ENCODE measurements at places on chromosomes 1 and 21.

GRCh38 chr1:196680107-196680506 is 28.3 kb downstream of the CFH start:
- DNase-seq: peak; percentile 18

DNA sequence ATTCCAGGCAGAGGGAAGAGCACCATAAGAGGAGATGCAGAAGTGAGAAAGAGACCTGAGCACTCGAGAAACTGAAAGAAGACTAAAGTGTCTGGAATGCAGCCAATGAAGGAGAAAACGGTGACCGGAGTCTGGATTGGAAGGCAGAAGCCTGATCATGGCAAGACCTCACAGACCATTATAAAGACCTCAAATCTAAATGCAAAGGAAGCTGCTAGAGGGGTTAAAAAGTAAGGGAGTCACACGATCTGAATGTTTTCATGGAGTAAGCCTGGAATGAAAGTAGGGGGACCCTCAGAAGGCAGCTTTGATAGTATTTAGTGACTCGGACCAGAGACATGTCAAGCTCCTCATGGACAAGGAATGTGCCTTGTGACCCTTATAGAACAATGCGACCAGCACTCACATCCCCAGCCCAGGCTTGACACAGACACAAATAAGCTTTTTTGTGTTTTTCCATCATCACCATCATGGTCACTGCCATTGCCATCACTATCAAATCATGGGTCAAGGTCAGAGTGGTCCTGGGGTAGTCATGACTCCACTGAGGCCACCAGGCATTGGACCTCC is 183.6 kb downstream of the SEC16B start:
- peak; percentile 9 for DNase-seq

DNA sequence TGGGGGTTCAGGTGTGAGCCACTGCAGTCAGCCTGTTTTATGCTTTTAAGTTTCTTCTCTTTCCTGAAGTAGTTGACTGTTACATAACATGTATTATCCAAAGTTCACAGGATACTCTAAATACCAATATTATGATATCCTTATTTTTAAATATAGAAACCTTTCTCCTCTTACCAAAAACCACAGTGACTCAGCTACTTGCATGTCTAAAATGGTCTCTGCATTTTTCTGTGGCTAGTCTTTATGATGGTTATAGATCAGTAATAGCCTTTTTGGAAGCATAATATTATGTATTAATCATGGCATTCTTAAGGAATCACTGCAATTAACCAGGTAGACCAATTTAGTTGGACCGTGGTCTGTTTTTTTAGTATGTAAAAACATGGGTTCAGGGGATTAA is 210.8 kb upstream of the CACYBP start:
- peak; percentile 90 for DNase-seq

- DNase-seq: peak; percentile 90
These were observed 97.4 kb upstream of the SGIP1 start for GRCh38 chr1:66436378-66437135.

GRCh38 chr1:94622757-94623156 is 81.2 kb upstream of the F3 start:
- DNase-seq: peak; percentile 96

DNA sequence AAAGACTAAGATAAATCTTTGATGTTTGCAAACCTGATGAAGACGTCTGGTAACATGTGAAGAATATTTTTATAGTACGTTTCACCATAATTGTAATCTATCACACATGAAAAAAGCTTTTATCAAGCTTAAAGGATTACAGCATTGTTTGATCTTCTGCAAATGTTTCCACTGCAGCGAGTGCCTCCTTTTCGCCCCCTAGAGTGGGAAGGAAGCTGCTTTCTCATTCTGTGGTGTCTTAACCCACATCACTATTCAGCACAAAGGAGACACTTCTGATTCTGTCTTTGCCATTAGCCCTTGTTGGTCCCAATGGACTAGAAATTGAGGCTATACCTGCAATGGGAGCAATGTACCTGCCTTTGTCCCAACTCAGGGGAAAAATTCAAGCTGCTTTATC is 46.0 kb upstream of the IL12RB2 start:
- no peak for DNase-seq

Measured in kidney tubule cell (primary cell).